ENCODE measurements at places on chromosomes 6 and 20. TPM values are rescaled to one million over a fixed set of nuclear protein-coding genes. Genes with fewer than 3 reads are reported as not detected.

WFDC10A gene
- not detected for polyA plus RNA-seq

GPR63 gene
- 4.9 TPM for polyA plus RNA-seq

CST4 gene
- not detected for polyA plus RNA-seq

PRDM1 gene
- 2.5 TPM for polyA plus RNA-seq

LINC00237 gene
- polyA plus RNA-seq = not detected

BHLHE23 gene
- polyA plus RNA-seq = not detected

HNF4A gene
- polyA plus RNA-seq = 57.9 TPM

TRIM10 gene
- polyA plus RNA-seq = 0.27 TPM

MAFB gene
- 97.5 TPM for polyA plus RNA-seq

SAMD5 gene
- polyA plus RNA-seq = 19.4 TPM

PCNA gene
- polyA plus RNA-seq = 206 TPM

PRSS16 gene
- 0.28 TPM for polyA plus RNA-seq

SASH1 gene
- 30.2 TPM for polyA plus RNA-seq

CRISP3 gene
- not detected for polyA plus RNA-seq

FAM50B gene
- 9.3 TPM for polyA plus RNA-seq

GPLD1 gene
- polyA plus RNA-seq = 5.3 TPM

KCNQ5 gene
- 0.23 TPM for polyA plus RNA-seq

RNF39 gene
- 2.0 TPM for polyA plus RNA-seq

LAMP5 gene
- polyA plus RNA-seq = 7.8 TPM

LY6G5B gene
- 31.1 TPM for polyA plus RNA-seq

AKAP12 gene
- polyA plus RNA-seq = 150 TPM

SLC4A11 gene
- polyA plus RNA-seq = 2.3 TPM

LRRN4 gene
- polyA plus RNA-seq = 12.2 TPM

LZTS3 gene
- 13.7 TPM for polyA plus RNA-seq

FAXC gene
- 5.8 TPM for polyA plus RNA-seq

PLCB1 gene
- 39.2 TPM for polyA plus RNA-seq

NHLRC1 gene
- 1.9 TPM for polyA plus RNA-seq

ENPP3 gene
- 13.0 TPM for polyA plus RNA-seq

IRAK1BP1 gene
- polyA plus RNA-seq = 13.9 TPM

ARMH2 gene
- not detected for polyA plus RNA-seq

TTK gene
- polyA plus RNA-seq = 33.2 TPM

GATA5 gene
- 6.9 TPM for polyA plus RNA-seq

CCM2L gene
- 5.2 TPM for polyA plus RNA-seq

ALDH8A1 gene
- polyA plus RNA-seq = 30.9 TPM

SLC25A27 gene
- polyA plus RNA-seq = 69.6 TPM

COL12A1 gene
- polyA plus RNA-seq = 79.2 TPM

UNC93A gene
- 8.3 TPM for polyA plus RNA-seq

NOX3 gene
- 1.6 TPM for polyA plus RNA-seq

DDX43 gene
- 0.40 TPM for polyA plus RNA-seq

ESR1 gene
- polyA plus RNA-seq = 2.1 TPM

FOXA2 gene
- polyA plus RNA-seq = not detected

TMEM151B gene
- polyA plus RNA-seq = 0.88 TPM

TBX18 gene
- 12.5 TPM for polyA plus RNA-seq

B4GALT5 gene
- 51.5 TPM for polyA plus RNA-seq

SLCO4A1 gene
- 2.0 TPM for polyA plus RNA-seq

TUBB2B gene
- 104 TPM for polyA plus RNA-seq

AFG1L gene
- 8.9 TPM for polyA plus RNA-seq

TJAP1 gene
- polyA plus RNA-seq = 41.3 TPM

C2 gene
- polyA plus RNA-seq = 3.9 TPM

SEMG1 gene
- polyA plus RNA-seq = not detected

TMX4 gene
- polyA plus RNA-seq = 62.6 TPM

NECAB3 gene
- polyA plus RNA-seq = 13.3 TPM

KCNK16 gene
- not detected for polyA plus RNA-seq

CALHM5 gene
- 2.6 TPM for polyA plus RNA-seq

CEP85L gene
- 8.9 TPM for polyA plus RNA-seq

OVOL2 gene
- polyA plus RNA-seq = 0.60 TPM

ULBP2 gene
- polyA plus RNA-seq = 0.88 TPM

MAN1A1 gene
- 89.9 TPM for polyA plus RNA-seq

NR2E1 gene
- polyA plus RNA-seq = not detected

DLK2 gene
- 1.00 TPM for polyA plus RNA-seq

All from left kidney (tissue), 8 donors.